Fibroblast of skin of back (primary cell): ENCODE measurements at places on chromosomes 3 and 15.

DNA sequence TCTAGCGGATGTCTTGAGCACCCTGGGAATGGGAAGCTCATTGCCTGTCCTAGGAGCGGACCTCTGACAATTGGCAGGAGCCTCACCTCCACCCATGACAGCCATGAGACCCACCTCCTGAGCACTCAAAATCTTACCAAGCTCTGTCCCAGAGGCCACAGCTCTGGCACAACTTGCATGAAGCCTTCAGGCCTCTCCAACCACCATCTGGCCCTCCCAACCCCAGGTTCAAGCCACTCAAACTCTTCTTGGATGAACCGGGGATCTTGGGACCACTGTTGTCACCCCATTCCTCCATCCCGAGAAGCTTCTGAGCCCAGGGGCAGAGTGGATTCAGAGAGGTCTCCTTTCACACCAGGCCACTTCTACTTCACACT, 1.5 kb downstream of the VIPR1 start:
- DNase-seq = no peak

GRCh38 chr3:17092583-17092933, 207.8 kb downstream of the PLCL2 start:
- no peak for DNase-seq

GRCh38 chr3:196629228-196629627, 10.3 kb upstream of the NRROS start:
- DNase-seq = no peak

- DNase-seq = no peak
Measured at GRCh38 chr3:36557021-36557707, 176.9 kb downstream of the STAC start.
